ENCODE measurements at places on chromosomes 16 and 17.

DNA sequence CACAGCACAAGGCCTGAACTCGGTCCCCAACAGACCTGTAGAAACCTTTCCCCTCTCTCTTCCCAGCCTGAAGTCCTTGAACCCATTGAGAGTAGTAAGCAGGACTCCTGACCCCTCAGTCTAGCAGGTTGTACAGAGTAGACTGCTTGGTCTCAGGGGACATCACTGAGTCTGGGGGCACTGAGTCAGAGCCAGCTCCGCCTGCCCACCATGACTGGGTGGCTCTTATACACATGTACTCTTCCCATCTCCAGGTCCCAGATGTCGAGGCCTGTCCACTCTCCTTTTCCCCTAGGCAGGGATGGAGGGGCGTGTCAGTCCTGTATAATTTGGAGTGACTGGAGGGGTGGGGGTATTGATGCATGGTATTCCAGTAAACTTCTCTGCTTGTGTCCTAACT is 23.5 kb downstream of the LIG3 start:
- ATAC-seq, result no peak

DNA sequence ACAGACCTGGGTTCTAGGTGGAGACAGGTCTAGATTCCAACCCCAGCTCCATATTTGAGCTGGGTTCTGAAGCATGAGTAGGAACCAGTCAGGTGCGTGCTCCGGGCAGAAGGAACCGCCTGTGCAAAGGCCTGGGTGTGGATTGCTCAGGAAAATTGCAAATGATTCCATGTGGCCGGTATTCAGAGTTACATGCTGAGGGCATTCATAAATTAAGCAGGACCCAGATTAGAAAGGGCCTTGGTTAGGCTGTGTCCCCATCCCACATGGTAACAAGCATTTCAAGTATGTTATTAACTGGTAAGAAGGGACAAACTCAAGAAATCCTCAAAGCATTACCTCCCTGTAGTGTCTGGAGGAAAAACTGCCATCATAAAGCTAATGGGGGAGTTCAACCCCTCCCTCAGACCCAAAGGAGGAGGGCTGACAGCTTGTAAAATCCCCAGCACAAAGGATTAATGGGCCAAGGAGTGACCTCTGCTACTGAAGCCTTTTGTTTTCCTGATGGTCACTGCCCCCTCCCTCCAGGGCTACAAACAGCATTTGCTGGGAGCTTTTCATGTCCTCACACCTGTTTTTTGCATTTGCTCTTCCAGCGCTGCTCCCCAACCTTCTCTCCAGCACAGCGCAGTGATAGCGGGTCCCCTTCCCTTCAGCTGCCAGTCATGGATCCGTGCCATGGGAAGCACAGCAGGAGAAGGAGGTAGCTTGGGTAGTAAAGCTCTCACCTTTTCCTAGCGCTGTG is 218.0 kb downstream of the C16orf95 start:
- no peak for ATAC-seq

DNA sequence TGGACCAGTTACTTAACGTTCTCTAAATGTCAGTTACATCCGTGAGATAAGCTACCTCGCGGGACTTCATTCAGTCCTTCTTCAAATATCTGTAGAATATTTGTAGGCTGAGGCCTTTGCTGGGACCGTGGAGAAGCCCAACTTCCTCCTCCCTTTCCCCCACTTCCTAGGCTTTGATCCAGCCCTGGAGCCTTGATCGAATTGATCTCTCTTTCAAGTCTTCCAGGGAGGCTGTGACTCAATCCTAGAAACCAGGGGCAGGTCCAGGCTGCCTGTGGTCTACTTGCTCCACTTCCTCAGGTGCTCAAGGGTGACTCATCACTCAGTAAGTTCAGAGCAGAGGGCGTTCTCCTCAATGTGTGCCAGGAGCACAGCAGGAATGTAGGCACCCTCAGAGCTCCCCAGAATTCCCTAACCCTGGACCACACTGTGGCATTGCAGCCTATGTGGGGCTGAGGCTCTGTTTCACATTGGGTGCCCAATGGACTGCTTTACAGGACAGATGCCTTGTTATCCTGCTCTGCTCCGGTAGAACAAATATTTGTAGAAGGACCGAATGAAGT is 11.2 kb upstream of the CEP20 start:
- peak; percentile 85 for ATAC-seq

DNA sequence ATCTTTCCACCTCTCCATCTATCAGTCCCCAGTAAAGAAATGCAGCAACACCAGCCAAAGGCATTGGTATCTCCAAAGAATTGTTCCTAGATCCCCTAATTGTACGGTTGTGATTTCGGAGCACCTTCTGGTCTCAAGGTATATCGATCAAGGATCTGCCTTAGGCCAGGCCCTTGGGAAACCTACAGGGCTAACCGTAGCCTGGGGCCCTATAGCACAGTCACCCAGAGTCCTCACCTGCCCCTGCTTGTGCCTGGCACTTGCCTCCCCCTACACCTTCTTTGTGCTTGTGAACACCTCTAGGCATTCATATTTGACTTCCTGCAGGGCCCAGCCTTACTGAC is 16.8 kb upstream of the AURKB start:
- no peak for ATAC-seq

DNA sequence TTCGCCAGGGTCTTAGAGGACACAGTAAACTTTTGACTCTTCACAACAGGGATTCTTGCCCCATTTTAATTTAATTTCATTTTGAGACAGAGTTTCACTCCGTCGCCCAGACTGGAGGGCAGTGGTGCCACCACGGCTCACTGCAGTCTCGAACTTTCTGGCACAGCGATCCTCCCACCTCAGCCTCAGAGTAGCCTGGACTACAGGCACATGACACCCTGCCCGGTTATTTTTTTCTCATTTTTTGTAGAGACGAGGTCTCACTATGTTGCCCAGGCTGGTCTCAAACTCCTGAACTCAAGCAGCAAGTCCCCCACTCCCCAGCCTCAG is 329 bp upstream of the NLE1 start:
- ATAC-seq, result no peak

DNA sequence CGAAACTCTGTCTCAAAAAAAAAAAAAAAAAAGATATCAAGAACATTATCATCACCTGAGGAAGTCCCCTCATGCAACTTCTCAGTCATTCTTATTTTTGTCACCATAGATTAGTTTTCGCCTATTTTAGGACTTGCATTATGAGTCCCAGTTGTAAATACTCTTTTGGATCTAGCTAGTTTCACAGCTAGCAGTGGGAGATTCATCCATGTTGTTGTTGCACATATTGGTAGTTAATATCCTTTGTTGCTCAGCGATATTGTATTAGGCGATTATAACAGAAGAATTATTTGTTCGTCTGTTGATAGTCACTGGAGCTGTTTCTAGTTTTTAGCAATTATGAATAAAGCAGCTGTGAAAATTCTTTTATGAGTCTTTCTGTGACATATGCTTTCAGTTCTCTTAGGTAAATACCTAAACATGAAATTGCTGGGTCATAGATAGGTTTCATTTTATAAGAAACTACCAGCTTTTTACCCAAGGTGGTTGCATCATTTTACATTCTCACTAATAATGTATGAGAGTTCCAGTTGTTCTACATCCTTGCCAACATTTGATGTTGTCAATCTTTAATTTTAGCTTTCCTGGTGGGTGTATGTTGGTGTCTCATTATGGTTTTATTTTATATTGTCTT is 40.7 kb upstream of the MAP3K14 start:
- no peak for ATAC-seq

- peak; percentile 22 for ATAC-seq
Observed at GRCh38 chr16:4535627-4536108, 2.9 kb downstream of the CDIP1 start.

GRCh38 chr17:82298538-82299421 is 18.6 kb downstream of the CD7 start:
- no peak for ATAC-seq

DNA sequence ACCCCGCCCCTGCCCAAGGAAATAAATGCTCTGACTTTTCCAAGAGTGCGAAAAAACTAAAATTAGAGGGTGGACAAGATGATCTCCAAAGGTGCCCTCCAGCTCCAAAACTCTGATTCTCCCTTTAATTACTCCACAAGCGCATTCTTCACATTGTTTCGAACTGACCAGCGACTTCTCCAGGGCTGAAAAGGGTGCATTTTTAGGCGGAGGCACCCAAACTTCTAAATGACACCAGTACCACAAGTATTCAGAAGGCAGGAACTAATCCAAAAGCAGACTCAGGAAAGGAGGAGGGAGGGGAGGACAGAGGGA is 750 bp downstream of the ZFHX3 start:
- ATAC-seq, result no peak

- no peak for ATAC-seq
Observed at GRCh38 chr16:46896314-46896968, 12.3 kb downstream of the GPT2 start.

DNA sequence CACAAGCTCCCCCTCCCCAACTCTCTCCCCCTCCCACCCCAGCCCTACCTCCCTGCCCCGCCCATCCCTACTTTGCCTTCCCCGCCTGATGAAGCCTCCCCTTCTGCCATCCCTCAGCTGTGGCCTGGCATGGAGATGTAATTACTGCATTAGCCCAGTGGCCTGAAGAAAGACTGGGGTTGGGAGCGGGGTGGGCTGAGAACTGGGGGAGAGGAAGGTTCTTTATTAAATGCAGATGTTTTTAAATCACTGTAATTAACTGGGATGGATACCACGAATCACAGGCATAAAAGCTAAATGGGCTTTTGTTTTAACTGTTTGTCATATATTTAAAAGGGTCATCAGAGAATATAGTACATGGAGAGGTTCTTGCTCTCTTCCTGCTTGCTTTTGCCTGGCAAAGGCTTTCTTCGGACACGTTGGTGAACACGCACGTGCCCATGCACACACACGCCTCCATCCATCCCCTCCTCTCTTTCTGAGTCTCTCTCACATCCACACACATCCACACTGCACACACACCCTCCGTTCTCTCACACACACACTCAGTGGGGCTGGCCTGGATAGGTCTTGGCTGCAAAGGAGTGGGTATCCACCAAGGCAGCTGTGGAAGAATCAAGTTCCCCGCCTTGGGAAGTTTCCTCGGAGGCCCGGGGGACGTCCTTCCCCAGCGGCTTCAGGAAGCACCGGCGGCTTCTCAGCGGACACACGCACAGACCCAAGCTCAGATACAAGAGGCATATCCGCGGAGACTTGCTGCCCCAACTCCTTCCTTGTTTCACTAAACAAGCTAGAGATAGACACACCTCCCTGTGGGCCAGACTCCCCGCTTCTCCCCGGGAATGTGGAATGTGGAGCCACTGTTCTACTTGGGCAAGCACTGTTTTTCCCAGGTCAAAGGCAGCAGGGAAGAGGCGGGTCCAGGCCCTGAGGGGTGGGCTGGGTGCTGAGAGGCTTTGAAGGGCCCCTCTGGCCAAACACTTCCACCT is 27.4 kb upstream of the TNRC6C start:
- no peak for ATAC-seq

DNA sequence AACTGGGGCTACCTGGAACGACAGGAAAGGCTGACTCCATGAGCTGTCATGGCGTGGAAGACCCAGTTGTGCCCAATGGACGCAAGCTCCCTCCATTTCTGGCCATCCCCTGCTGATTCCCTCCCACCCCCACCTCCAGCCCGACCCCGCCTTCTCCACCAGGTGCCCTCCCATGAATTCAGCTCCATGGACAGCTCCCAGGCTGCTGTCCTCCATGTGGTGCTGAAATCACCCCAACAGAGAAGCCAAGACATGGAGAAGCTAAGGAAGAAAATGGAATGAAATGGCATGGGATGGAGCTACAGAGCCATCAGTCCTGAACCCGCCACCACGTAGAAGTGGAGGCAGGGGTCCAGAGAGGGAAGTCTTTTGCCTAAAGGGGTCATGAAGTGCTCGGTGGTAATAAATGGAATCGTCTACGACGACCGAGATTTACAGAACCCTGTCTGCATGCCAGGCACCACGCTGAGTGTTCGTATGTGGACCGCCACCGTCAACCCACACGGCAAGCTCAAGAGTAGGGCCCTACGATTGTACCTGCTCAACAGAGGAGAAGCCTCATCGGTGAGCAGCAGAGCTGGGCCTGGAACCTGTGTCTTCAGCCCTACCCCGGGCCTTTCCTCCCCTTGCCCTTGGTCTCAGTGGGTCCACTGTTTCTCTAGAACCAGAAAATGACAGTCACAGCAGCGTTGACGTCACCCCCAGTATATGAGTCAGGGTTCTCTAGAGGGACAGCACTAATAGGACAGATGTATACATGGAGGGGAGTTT is 9.3 kb upstream of the ZC3H18 start:
- ATAC-seq, result no peak

DNA sequence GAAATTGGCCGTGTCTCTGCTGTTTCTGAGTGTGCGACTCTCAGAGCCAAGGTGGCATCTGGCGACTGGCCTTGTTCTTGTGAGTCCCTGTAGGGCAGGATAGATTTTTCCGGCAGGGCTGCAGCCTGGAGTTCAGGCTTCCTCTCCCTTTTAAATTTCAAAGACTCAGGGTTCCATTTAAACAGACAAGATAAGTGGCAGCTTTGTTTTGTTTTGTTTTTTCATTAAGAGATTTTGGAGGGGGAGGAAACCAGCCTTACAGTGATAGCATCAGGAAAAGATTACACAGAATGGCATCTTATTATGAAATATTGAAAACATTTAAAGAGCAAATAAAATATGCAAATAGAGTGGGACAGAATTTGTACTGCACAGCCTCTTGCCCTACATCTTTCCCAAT is 151.3 kb downstream of the RPTOR start:
- no peak for ATAC-seq

GRCh38 chr17:50934161-50934560 is 68.0 kb upstream of the TOB1 start:
- no peak for ATAC-seq

DNA sequence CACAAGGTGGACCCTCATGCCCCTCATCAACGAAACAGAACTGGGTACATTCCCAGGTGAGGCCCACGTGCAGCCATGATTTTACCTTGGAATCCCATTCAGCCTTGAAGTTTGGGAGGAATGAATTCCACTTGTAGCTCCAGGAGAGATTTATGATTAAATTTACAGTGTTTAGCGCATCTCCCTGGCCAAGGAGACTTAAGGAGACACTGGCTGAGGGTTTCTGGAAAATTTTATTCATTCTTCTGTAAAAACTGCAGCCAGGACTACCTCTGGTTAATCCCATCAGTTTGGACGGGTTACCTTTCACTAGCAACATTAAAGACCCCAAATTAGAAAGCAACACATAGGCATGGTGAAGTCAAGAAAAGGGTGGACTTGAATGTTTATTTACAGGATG is 87.2 kb upstream of the SMURF2 start:
- ATAC-seq, result no peak
